Activated CD8-positive, alpha-beta T cell treated with anti-CD3 and anti-CD28 coated beads for 36 hours (primary cell): ENCODE measurements at places on chromosomes 7 and 10. TPM values are rescaled to one million over a fixed set of nuclear protein-coding genes. Genes with fewer than 3 reads are reported as not detected.

NODAL gene
- total RNA-seq: not detected

CEP41 gene
- total RNA-seq: 28.1 TPM

GRCh38 chr10:22609719-22610465, 104.5 kb downstream of the PIP4K2A start:
- peaks cover 88% of the 10 kb centered on the region for H3K4me1 ChIP-seq
- peak overlapping the region; percentile 91 for H3K27ac ChIP-seq
- no peak overlapping the region for H3K4me3 ChIP-seq
- no peak for DNase-seq
- no peaks in the 10 kb centered on the region for H3K27me3 ChIP-seq
- H3K36me3 ChIP-seq: peaks cover 70% of the 10 kb centered on the region

DPP6 gene
- not detected for total RNA-seq

RPEL1 gene
- total RNA-seq: not detected

- peaks cover 13% of the 10 kb centered on the region for H3K36me3 ChIP-seq
- no peaks in the 10 kb centered on the region for H3K4me1 ChIP-seq
- no peak overlapping the region for H3K27ac ChIP-seq
- H3K4me3 ChIP-seq: no peak overlapping the region
Measured at GRCh38 chr10:58367069-58367468, 18.1 kb upstream of the TFAM start.

GPR15LG gene
- total RNA-seq: not detected

EIF5AL1 gene
- total RNA-seq: 1.1 TPM

- no peak overlapping the region for H3K4me3 ChIP-seq
- no peak overlapping the region for H3K27ac ChIP-seq
- H3K27me3 ChIP-seq: peaks cover 86% of the 10 kb centered on the region
- no peak for DNase-seq
Measured at GRCh38 chr7:97011104-97011503, 5.8 kb downstream of the DLX6 start.

DNA sequence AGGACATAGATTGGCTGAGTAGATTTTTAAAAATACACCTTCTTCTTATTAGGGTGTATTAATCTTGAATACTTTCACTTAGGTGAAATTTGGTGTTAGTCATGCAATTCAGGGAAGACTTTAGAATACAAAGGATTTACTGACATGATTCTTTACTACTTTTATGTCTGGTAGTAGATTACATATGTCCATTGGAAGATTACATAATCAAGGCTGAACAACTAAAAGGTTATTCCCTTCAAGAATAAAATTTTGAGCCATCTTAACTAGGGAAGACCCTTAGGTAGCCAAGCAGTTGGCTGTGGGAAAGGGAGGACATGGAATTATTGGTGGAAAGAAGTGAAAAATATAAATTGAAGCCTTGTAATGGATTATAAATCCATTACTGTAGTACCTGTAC, 165.0 kb downstream of the ITGB1 start:
- H3K4me1 ChIP-seq: no peaks in the 10 kb centered on the region
